ENCODE measurements at places on chromosomes 12 and 14.

DNA sequence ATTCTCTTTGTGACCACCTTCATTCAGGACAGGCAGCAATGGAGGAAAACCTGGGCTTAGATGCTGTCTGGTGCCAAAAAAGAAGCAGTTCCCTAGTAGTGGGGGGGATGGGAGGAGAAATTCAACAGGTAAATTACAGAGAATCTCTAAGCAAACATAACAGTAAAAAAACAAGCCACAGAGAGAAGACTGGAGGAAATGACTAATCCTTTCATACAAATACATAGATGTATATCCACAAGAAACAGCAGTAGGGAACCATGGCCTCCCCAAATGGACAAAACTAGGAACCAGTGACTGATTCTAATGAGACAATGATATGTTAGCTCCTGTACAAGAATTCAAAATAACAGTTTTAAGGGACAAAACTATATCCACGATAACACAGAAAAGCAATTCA is 513.0 kb downstream of the NAV3 start:
- no peak for DNase-seq

DNA sequence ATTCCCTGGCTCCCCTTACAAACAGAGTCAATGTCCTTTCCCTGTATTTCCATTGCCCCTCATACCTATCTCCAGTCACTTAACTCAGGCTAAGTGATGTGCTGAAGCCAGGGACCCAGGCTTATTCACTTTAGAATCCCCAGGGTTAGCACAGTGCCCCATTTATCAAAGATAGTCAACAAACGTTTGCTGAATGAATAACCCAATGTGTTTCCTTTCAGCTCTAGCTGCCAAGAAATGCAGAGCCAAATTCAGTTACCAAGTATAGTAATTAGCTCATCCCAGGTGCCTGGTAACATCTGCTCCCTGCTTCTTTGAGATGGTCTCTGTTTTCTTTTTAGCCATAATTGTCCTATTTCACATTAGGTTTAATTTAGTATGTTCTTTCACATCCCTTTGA is 189.5 kb downstream of the PHLDA1 start:
- DNase-seq, result no peak

GRCh38 chr12:2429032-2429431 is 365.7 kb upstream of the FKBP4 start:
- DNase-seq, result no peak

- no peak for DNase-seq
These were observed 13.9 kb downstream of the CS start for GRCh38 chr12:56286044-56286830.

GRCh38 chr12:123893276-123893675 is 79.4 kb downstream of the CCDC92 start:
- DNase-seq, result no peak

DNA sequence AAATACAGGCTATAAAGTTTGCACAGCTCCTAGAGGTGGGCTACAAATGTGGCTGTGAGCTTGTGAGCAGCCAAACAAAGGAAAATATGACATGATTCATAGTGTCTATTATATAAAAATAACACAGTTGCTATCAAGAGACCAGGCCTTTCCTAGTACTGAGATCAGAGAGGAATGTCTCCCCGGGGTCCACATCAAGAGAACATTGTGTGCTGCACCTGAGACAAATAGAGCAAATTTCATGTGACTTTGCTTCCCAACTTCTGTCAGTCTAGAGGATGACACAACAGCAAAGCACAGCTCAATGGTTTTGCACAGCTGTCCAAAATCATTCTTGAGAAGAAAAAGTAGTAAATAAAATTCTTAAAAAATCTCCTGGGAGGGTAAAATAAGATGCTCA is 297.5 kb upstream of the PRKD1 start:
- no peak for DNase-seq

DNA sequence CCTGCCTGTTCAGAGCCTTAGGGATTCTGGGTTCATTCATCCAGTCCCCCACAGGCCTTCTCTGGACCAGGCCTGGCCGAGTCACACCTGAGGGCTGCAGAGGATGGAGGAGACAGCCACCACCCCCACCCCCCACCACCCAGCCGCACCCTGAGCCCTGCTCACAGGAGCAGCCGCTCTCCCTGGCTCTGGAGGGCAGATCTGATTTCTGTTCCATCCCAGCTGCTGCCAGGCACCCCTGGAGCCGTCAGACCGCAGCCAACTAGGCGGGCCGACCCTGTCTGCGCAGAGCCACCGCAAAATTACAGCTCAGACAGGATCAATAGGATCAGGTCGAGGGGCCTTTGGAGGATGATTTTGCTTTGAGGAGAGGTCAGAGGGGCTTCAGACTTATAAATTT is 154.6 kb upstream of the MYL2 start:
- no peak for DNase-seq

GRCh38 chr14:94483729-94484275 is 7.8 kb upstream of the SERPINA9 start:
- DNase-seq, result no peak

- no peak for DNase-seq
These were observed 77.5 kb downstream of the PELI2 start for GRCh38 chr14:56195704-56196103.
